Activated T-helper 2 cell treated with anti-CD3 and anti-CD28 coated beads, Interferon-gamma antibody, Interleukin-2, Interleukin-4, amounts not matched to agents 10 μg/mL and 5 μg/mL and 100 μg/mL, durations not matched to agents 14 hours and 24 hours and 36 hours (primary cell): ENCODE measurements at places on chromosomes 6 and 20. TPM values are rescaled to one million over a fixed set of nuclear protein-coding genes. Genes with fewer than 3 reads are reported as not detected.

PAX1 gene
- total RNA-seq = not detected in 2 replicates

DNA sequence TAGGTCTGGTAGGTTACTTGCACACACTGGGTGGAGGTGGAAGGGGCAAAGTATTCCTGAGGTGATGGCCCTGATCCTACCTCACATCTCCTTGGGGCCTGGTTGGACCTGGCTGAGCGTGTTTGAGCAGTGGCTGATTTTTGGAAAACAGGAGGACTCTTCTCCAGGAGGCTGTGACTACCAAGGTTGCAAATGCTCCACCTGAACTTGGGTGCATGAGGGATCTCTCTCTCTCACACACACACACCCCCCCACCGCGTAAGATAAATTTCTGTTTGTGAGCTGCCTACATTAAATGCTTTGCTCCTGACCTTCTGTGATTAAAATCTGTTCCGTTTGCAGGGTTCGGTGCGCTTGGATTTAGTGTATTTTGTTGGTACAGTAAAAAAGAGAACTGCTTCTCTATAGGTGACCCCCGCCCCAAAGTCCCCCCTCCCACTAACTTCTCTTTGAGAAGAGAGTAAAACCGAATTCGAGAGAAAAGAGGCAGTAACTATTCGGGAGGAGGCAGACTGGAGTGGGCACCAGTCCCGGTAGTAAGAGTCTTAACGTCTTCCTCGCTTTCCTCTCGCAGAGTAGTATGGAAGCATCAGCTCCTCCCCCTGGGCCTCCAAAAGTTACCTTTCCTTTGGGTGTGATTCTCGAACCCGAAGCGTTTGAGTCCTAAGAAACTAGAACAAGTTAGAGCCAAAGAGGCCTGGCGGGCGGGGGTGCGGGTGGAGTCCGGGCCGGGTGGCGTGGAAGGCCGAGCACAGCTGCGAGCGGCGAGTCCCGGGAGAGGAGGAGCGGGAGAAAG lies 585 bp upstream of the DSE start:
- H3K27me3 ChIP-seq = peaks cover 57% of the 10 kb centered on the region
- no peaks in the 10 kb centered on the region for H3K36me3 ChIP-seq
- no peak for DNase-seq
- H3K4me1 ChIP-seq = peaks cover 10% of the 10 kb centered on the region

WFDC5 gene
- total RNA-seq = not detected in 2 replicates

GRCh38 chr20:35559042-35559693 lies 17.3 kb downstream of the ERGIC3 start:
- peaks cover 18% of the 10 kb centered on the region for H3K36me3 ChIP-seq
- DNase-seq = no peak
- H3K4me3 ChIP-seq = no peak overlapping the region
- no peaks in the 10 kb centered on the region for H3K4me1 ChIP-seq

- H3K4me3 ChIP-seq = no peak overlapping the region
- no peaks in the 10 kb centered on the region for H3K36me3 ChIP-seq
- no peaks in the 10 kb centered on the region for H3K27me3 ChIP-seq
- no peaks in the 10 kb centered on the region for H3K4me1 ChIP-seq
Observed at GRCh38 chr20:21981179-21981578, 275.7 kb downstream of the PAX1 start.

EPB41L2 gene
- total RNA-seq = 20.8 and 26.9 TPM in 2 replicates

GRCh38 chr6:32087574-32088486 lies 21.3 kb downstream of the TNXB start:
- no peak overlapping the region for H3K27ac ChIP-seq
- H3K4me3 ChIP-seq = no peak overlapping the region
- H3K4me1 ChIP-seq = peaks cover 10% of the 10 kb centered on the region
- DNase-seq = peak; percentile 51
- H3K27me3 ChIP-seq = peaks cover 62% of the 10 kb centered on the region
- no peaks in the 10 kb centered on the region for H3K36me3 ChIP-seq

- H3K36me3 ChIP-seq = peaks cover 61% of the 10 kb centered on the region
- H3K27ac ChIP-seq = no peak overlapping the region
- no peaks in the 10 kb centered on the region for H3K27me3 ChIP-seq
- DNase-seq = no peak
Observed at GRCh38 chr20:48703107-48703506, 124.7 kb downstream of the PREX1 start.

DNA sequence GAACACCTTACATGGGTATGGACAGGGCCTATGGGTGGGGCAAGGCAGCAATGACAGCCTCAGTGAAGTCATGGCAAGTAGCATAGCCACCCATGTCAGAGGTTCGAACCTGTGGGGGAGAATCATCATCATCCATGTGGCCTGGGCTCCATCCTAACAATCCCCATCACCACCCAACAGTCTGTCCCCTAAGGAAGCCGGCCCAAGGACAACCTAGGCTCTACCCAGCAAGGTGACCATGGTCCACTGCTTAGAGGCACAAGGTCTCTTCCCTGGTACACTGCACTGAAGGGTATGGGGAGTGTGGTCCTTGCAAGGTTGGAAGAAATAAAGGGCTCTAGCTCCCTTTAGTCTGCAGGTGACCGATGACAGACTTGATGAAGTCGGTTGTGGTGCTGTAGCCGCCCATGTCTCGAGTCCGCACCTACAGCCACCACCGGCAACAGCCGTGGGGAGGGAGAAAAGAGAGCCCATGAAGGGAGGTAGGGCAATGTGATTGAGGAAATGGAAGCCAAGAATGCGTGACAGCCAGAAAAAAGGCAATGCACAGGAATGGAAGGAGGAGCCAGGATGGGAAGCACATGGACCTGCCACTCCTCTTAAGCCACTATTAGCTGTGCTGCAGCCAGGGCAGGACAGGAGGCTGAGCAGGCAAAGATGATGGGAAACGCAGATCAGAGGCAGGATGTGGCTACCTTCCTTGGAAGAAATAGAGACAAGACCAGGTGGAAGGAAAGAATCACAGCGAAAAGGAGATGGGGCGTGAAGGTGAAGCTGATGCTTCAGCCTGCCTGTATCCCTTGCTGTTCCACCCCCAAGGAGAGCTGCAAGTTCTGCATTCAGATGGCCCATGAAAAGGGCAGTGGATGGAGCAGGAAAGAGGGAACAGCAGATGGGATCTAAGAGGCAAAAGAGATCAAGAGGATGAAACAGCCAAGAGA lies 5.3 kb downstream of the IDH3B start:
- no peak overlapping the region for H3K27ac ChIP-seq
- peaks cover 32% of the 10 kb centered on the region for H3K4me1 ChIP-seq
- no peak for DNase-seq

- no peak for DNase-seq
- H3K27ac ChIP-seq = no peak overlapping the region
- H3K27me3 ChIP-seq = no peaks in the 10 kb centered on the region
Observed at GRCh38 chr20:61529354-61529753, 277.3 kb downstream of the CDH4 start.

GRCh38 chr6:144488590-144488989 lies 203.5 kb downstream of the UTRN start:
- H3K4me3 ChIP-seq = no peak overlapping the region
- H3K27ac ChIP-seq = no peak overlapping the region
- H3K27me3 ChIP-seq = no peaks in the 10 kb centered on the region
- no peaks in the 10 kb centered on the region for H3K4me1 ChIP-seq

AK9 gene
- total RNA-seq = 3.1 and 3.8 TPM in 2 replicates

DNA sequence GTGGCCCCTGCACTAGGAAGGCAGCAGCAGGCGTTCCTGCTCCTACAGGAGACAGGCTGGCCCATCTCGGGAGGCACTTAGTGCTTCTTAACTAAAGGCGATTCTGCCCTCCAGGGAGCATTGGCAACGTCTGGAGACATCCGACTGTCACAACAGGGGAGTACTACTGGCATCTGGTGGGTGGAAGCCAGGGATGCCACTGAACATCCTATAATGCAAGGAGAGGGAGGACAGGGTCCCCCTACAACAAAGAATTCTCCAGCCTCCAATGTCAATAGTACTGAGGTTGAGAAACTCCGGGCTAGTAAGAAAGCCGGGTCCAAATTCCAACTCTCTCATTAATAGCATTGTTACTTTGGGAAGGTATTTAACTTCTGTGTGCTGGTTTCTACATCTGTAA lies 119.4 kb upstream of the ARMC2 start:
- peaks cover 13% of the 10 kb centered on the region for H3K27me3 ChIP-seq
- no peak overlapping the region for H3K27ac ChIP-seq
- DNase-seq = no peak
- H3K4me3 ChIP-seq = no peak overlapping the region
- no peaks in the 10 kb centered on the region for H3K36me3 ChIP-seq

- H3K36me3 ChIP-seq = no peaks in the 10 kb centered on the region
- no peak overlapping the region for H3K4me3 ChIP-seq
- H3K4me1 ChIP-seq = no peaks in the 10 kb centered on the region
- DNase-seq = no peak
- H3K27me3 ChIP-seq = no peaks in the 10 kb centered on the region
Observed at GRCh38 chr20:12207875-12208274, 290.2 kb downstream of the BTBD3 start.

DYNLT2 gene
- total RNA-seq = 1.9 and 2.1 TPM in 2 replicates

DNA sequence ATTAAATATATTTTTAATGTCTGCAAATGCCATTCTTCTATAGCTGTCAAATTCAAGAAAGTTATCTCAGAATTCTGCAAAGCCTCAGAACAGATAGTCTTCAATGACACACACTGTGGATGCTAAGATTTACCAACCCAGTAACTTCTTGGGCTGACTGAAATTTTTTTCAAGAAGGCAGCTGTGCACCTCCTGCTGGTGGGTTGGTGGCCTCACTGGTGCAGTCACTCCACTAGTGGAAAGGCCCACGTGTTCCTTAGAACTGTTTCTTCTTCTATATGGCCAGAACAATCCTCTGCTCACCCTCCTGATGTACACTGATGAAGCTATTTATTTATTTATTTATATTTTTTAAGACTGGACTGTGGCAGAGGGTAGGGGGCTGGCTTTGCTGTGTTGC lies 28.1 kb upstream of the MTCL3 start:
- no peak overlapping the region for H3K4me3 ChIP-seq
- no peak for DNase-seq
- no peaks in the 10 kb centered on the region for H3K4me1 ChIP-seq

DNA sequence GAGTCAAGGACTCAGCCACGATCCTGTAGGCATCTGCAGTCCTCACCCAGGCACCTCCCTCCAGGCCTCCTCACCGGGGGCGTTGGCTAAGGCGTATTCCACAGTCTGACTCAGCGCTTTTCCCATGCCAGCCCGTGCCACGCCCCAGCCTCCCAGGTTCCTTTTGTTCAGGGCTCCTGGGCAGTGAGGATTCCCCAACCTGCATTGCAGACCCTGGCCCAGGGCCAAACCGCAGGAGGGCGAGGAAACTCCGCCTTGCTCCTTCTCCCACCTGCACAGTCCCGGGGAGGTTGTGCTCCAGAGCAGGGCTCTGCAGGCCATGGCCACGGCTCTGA lies 202.8 kb upstream of the CST7 start:
- H3K36me3 ChIP-seq = no peaks in the 10 kb centered on the region
- no peak for DNase-seq
- H3K27me3 ChIP-seq = peaks cover 1% of the 10 kb centered on the region
